Activated CD4-positive, alpha-beta T cell treated with anti-CD3 and anti-CD28 coated beads for 36 hours (primary cell): ENCODE measurements at places on chromosomes 11 and 22. TPM values are rescaled to one million over a fixed set of nuclear protein-coding genes. Genes with fewer than 3 reads are reported as not detected.

DNA sequence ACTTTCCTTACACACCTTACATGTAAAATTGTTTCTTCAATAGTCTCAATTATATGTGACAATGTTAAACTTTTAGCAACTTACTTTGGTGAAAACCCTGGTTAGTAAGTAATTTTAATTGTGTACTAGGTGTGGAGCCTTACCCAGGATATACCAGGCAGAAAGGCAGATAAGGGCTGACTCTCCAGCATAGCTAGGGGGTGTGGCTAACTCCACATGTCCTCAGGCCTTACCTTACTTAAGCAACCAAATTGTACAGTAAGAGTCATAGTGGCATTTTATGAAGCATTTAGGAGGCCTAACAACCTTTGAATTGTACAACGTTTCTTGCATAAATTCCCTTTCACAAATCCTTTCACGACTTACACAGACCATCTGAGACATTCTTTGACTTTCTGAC is 118.2 kb upstream of the OR9Q1 start:
- no peak for DNase-seq

PIK3IP1 gene
- total RNA-seq: 15.1 TPM

CYB5R2 gene
- 8.2 TPM for total RNA-seq

GRCh38 chr11:99260696-99261095 is 239.9 kb downstream of the CNTN5 start:
- DNase-seq: no peak

PTGDR2 gene
- 0.11 TPM for total RNA-seq

GRCh38 chr11:120254788-120255518 is 15.0 kb downstream of the POU2F3 start:
- DNase-seq: no peak
